ENCODE measurements at places on chromosomes 12 and 14.
A peak's percentile ranks its signal among the peaks of the same experiment; 100 is the strongest.

GRCh38 chr14:20333494-20333841 is 389 bp upstream of the CCNB1IP1 start:
- no peak for DNase-seq

- no peak for DNase-seq
Measured at GRCh38 chr12:89247541-89247942, 104.8 kb downstream of the DUSP6 start.

GRCh38 chr12:114096461-114096860 is 130.3 kb upstream of the RBM19 start:
- no peak for DNase-seq

- no peak for DNase-seq
Measured at GRCh38 chr14:91748049-91748448, 16.2 kb upstream of the CATSPERB start.

- no peak for DNase-seq
Measured at GRCh38 chr12:69694123-69694522, 5.0 kb downstream of the BEST3 start.

GRCh38 chr12:120979862-120980696 is 1.7 kb downstream of the HNF1A start:
- DNase-seq = no peak

DNA sequence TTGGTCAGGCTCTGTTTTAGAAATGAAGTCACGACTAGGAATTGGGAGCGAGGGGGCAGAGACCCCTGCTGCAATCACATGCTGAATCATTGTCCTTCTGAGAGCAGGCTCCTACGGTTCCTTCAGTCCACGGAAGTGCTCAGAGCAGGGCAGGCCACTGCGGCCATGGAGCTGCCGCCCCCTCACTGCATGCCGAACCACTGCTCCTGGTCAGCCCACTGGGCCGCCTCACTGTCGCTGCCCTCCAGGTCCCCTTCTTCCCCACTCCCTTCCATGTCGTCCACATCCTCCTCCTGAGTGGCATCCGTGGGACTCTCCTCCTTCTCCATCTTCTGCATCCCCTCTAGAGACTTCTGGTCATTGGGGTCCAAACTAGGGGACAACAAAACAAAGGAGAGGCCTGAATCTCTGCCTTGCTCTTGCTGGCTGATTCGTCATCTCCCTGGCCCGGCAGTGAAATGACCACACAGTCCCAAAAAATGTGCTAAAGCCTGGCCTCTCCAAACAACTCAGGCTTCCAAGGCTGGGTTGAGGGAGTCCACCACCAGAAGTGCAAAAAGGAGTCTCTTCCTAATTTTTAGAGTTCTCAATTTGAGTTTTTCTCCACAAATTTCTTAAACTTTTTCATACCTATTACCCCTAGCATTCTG is 29.4 kb downstream of the ANAPC7 start:
- DNase-seq = no peak

DNA sequence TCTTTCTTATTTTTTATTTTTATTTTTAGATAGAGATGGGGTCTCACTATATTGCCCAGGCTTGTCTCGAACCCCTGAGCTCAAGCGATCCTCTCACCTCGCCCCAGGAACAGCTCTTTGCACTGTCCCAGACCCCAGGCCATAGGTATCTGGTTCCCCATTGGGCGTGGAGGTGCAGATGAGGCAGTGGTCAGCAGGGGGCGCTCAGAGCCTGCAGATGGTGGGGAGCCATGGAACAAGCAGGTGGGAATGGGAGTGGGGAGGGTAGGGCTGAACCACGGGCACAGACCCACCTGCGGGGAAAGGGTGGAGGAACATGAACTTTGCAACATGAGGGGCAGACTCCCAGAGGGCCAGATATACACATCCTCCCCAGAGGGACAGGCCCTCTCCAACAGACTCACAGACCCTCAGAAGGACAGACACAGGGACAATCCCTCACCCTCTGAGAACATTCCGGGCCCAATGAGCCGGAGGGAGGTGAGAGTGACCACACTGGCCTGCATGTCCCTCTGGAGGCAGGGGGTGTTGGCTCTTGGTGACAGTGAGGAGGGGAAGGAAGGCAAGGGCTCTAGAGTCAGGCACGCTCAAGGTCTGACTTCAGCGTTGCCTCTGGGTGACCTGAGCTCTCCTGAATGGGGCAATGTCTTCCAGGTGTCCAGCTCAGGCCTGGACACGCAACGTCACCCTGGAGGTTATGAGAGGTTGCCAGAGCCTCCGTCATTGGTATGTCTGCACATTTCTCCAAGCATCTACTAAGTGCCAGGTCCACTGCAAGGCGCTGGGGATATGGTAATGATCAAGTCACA is 34.9 kb downstream of the KRT80 start:
- peak; percentile 35 for DNase-seq

DNA sequence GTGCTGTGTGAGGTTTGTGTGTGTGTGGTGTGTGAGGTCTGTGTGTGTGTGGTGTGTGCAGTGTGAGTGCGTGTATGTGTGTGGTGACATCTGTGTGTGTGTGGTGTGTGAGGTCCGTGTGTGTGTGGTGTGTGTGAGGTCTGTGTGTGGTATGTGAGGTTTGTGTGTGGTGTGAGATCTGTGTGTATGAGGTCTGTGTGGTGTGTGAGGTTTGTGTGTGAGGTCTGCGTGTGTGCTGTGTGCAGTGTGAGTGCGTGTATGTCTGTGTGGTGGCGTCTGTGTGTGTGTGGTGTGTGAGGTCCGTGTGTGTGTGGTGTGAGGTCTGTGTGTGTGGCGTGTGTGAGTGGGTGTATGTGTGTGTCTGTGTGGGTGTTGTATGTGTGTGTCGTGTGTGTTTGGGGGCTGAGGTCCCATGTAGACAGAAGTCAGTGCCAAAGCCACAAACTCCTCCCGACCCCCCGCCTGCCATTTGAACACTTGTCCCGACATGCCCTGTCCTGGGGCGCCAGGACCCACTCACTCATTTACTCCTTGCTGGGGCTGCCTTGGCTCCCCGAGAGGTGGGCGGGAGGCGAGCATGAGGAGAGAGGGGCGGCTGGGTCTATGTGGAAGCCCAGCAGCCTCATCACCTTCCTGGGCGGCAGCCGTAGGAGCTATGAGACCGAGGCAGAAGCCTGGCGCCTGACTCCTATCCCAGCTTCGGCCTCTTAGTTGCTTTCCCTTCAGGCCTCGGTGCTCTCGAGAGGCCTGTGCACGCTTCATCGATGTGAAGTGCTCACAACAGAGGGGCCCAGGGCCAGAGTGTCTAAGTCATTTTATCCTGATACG is 20.5 kb downstream of the RILPL1 start:
- DNase-seq = no peak

DNA sequence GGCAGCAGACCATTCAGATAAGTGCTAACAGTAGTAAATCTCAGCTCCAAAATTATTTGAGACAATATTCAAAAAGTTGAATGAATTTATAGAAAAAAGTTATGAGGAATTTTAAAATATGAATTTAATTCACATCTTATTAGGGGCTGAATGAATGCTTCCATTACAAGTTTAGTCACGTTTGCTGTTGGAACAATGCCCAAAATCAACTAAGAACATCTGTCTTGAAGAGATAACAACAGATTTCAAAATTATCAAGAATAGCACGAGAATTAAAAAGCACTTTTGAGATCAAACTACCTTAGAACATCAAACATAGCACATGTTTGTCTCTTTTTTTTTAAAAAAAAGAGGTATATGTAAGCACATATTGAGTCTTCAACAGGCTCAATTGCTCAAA is 115.4 kb upstream of the PPFIA2 start:
- DNase-seq = peak; percentile 12

- no peak for DNase-seq
Measured at GRCh38 chr12:118060301-118061010, 523 bp downstream of the WSB2 start.

DNA sequence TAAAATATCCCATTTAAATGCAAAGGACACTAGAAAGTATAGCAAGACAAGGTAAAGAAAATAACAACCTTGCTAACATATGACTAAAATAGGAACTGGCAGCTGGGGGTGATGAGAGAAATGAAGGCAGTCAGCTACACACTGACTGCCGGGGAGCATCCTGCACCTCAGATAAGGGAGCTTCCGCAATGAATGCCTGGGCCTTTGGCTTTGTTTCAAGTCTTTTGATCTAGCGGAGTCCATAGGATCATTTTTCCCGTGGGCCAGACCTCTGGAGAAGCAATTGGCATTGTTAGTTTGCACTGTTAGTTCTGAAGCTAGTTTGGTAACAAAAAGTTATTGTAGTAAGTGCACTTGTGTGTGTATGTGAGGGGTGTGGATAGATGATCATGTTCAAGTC is 639.9 kb downstream of the DIO2 start:
- DNase-seq = peak; percentile 19

- DNase-seq = no peak
Measured at GRCh38 chr12:124481772-124482566, 85.4 kb downstream of the NCOR2 start.

GRCh38 chr12:39327510-39327909 is 115.4 kb downstream of the KIF21A start:
- DNase-seq = no peak

- DNase-seq = peak; percentile 32
Measured at GRCh38 chr12:64781280-64782190, 22.3 kb upstream of the GNS start.

DNA sequence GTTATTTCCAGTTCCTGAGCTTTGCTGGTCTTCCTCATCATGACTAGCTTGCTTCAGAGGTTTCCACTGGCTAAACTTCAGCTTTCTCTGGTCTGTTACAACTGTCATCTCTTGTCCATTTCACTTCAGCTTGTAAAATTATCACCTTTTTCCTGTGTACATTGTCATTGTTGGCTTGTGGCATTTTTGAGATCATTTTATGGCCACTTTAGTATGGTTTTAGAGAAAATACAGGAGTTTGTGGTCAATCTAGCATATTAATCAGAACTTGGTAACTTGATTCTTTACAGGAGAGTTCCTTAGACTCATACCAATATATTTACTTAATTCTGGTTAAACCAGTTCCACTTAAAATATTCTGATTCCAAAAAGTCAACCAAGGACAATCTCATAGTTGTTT is 235.9 kb upstream of the KITLG start:
- DNase-seq = no peak

DNA sequence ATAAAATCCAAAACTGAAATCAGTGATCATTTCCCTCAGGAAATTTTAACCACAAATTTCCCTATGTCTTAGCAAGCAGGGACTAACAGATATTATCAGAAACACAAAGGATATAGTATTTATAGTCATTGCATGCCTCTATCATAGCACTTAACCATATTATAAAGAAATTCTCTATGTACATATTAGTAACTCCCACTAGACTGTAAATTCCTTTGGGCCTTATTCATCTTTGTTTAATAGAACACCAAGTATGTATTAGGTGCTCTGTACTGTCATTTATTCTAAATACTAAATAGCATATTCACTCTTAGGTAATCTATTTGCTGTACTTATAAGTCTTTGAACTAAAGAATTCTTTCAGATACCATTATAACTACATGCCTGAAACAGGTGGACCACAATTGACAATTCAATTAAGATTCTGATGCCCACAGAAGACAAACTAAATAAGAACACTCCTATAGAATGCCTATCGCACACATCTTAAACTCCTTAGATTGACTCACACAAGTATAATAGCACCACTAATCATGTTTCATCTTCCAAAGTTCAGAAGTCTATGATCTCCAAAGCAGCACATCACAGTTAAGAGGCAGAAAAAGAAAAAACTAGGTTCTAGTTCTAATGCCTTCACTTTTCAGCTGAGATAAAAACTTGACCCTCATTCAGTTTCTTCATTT is 134.1 kb downstream of the FSCB start:
- no peak for DNase-seq

- DNase-seq = no peak
Measured at GRCh38 chr14:26128931-26129671, 468.7 kb downstream of the NOVA1 start.

DNA sequence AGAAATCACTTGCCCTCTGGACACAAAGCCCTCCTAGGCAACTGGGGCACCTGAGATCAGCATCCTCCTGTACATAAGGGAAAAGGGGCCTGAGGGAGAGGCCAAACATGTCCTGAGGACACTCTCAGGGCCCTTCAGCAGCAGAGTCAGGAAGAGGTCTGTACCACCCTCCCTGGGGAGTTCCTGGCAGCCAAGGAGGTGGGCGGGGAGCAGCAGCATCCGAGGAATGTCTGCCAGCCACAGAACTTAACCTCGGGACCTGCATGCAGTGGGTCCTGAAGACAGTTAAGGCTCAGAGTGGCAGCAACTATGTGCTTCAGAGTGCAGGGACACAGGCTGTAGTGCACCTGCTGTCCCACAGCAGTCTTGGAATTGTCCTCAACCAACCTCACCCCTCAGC is 62.1 kb downstream of the SPTB start:
- DNase-seq = no peak

DNA sequence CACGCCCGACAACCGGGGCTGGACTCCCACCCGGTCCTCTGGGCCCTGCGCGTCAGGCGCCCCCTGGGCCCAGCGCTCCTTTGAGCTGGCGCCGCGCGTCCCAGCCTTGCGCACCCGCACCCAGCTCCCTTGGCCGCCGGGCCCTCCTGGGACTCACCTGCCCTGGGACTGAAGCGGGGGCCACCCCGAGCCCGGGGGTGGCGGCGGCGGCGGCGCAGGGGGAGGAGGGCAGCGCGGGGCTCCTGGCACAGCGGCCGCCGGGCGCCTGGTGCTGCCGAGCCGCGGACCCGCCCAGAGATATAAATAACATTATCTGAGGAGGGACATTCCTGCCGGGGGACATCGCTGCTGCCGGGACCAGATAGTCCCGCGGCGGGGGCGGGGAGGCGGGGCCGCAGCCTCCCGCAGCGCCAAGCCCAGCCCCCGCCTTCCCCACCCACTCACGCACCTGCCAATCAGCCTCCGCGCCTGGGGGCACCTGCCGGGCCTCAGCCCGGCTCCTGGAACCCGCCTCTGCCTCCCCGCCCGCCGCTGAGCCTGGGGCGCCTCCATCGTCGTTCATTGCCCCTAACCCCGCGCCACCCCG is at the start of gene SPTB:
Gene SPTB (minus strand): TSS at position 273 of the 586 bp plus-strand sequence. CDS start 56,813 bp downstream, outside the sequence.
- DNase-seq = peak; percentile 76

- no peak for DNase-seq
Measured at GRCh38 chr12:72214163-72214562, 58.0 kb upstream of the TRHDE start.

DNA sequence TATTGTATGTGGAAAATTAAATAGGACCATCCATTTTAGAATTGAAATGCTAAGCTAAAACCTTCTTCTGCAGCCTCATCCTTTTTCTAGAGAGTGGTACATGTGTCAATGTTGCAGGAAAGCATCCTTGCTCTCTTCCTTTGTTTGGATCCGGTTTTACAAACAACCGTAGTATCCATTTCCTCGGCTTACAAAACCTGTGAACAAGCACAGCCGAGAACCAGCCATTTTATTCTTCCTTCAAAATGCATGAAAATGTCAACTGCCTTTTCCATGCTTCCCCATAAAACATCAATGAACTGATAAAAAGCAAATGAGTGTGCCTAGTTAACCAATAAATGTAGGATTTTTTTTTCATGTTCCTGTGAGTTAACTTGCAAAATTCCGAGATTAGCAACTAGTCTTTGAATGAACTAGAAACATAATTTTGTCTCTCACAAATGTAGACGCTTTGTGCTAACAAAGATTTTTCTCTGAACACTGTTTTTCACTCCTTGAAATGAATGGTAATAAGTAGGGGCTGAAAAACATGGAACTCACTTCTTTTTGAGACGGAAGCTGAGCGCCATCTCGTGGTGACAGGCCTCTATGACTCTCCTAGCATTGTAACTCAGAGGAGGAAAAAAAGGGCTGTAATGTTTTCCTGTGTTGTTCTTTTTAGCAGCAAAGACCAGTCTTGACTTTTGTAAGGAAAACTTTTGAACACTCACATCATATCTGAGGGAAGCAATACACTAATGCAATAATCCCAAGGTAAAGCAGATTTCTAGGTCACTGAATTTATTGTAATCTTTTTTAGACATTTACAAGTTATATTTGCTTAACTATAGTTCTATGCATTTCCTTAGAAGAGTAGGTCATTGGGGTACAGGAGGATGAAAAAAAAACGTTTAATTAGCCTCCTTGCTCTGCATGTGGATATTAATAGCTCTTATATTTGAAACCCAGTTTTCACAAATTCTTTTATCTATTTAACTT is 157.4 kb upstream of the FOXG1 start:
- DNase-seq = peak; percentile 62

Measured in NCI-H1105 (cell line).